Stimulated activated CD4-positive, alpha-beta T cell treated with anti-CD3 and anti-CD28 coated beads, Interleukin-4, amount 100 ng/mL, for 1 hour (primary cell): ENCODE measurements at places on chromosomes 4 and X.

DNA sequence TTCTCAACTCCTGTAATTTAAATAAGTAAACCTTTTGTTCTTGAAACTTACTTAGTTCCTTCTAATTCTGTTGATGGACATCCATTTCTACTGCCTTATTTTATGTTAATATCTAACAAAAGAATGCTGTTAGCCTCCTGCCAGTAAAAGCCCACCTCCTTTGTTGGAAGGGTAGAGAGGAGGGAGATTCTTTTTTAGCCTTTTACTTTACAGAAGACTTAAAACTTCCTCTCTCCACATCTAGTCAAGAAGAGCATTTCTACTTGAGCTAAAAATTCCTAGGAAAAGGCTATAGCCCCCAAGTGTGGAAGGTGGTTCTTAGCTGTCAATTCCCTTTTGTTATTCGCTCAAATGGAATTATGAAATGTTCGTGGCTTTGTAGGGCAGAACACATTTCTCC lies 118.7 kb downstream of the ZIC3 start:
- DNase-seq, result no peak

DNA sequence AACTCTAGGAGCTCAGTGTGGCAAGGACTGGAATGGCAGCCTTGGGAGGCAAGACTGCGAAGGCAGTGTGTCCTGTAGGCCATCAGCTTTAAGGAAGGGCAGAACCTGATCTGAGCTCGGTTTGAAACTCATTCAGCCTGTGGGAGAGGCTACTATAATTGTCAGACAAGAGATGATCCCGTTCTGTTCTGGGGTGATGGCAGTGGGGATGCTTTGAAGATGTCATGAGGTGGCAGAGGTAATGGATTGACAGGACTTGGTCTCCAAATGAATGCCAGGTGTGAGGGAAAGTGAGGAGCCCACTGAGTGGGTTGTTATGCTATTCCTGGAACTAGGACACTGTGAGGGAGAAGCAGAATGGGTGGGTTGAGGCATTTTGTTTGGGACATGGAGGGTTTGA lies 144.9 kb downstream of the PJA1 start:
- DNase-seq, result no peak

DNA sequence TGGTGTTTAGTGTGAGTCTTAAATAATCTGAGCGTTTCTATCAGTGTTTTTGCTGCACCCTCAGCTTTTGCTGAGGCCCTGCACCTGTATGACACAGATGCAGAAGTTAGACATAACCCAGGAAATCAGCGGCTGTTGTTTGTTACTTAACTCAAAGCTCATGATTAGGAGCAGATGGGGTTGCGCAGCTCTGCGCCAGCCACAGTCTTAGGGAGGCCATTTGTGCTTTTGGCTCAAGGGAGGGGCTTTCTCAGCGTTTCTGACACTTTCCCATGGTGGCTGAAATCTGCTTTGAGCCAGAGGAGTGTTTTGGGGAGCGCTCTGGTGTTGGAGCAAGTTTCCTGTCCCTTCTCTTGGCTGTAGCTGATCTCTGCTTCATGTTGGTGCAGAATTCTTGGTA lies 433.8 kb downstream of the NAF1 start:
- no peak for DNase-seq

DNA sequence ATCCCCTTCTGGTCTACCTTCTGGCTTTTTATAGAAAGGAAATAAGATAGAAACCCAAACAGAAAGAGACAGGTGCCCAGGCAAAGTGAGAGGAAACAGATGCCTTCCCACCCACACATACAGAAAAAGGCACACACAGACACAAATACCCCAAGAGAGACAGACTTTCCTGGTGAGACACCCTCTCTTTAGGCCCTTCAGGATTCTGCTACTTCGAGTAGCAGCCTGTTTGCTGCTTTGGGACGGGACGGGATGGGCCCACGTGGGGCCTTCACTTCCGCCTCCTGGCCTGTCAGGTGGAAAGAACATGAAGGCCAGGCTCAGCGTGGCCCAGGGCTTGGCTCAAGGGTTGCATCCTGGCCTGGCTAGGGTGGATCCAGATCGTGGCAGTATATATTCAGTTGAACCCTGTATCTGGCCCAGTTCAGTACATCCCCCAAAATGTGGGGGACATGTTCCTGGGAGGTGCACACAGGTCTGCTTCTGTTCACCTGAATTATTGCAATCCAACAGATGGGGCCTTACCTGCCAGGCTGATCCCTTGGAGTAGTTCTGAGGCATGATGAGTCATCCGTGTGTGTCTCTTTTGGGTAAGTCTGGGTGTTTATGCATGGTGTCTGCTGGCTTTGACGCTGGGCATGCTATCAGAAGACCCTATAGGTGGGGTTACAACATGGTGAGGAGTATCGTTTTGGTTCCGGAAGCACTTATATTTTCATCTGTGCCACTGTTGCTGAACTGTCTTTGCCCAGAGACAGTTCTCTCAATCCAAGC lies 2.4 kb downstream of the ZNF275 start:
- DNase-seq, result no peak

- no peak for DNase-seq
Measured at GRCh38 chr4:24742773-24743172, 52.6 kb upstream of the SOD3 start.

GRCh38 chr4:112128452-112128851 lies 16.8 kb upstream of the FAM241A start:
- no peak for DNase-seq

GRCh38 chr4:114193624-114194399 lies 214.4 kb upstream of the ARSJ start:
- DNase-seq, result no peak

DNA sequence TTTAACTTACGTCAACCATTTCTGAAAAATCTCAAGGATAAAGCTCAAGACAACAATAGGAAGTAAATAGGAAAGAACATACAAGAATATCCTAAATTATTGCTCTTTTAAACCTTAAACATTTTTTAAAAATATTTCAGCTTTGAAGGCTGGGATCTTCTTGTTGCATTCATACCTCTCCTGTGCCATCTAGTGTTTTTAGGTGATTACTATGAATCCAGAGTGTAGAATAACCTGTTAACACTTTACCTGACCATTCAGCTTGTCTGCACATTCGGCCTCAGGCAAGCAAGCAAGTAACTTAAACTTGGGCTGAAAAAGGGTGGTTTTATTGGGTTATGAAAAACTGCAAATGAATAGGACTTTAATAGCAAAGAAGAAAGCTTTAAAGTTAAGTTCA lies 507.8 kb upstream of the INTU start:
- DNase-seq, result no peak

GRCh38 chrX:121084903-121085611 lies 37.6 kb downstream of the GLUD2 start:
- DNase-seq, result no peak

GRCh38 chr4:71293705-71294104 lies 45.1 kb upstream of the SLC4A4 start:
- no peak for DNase-seq

GRCh38 chr4:181896614-181897013 lies 346.6 kb upstream of the TENM3 start:
- DNase-seq, result no peak

DNA sequence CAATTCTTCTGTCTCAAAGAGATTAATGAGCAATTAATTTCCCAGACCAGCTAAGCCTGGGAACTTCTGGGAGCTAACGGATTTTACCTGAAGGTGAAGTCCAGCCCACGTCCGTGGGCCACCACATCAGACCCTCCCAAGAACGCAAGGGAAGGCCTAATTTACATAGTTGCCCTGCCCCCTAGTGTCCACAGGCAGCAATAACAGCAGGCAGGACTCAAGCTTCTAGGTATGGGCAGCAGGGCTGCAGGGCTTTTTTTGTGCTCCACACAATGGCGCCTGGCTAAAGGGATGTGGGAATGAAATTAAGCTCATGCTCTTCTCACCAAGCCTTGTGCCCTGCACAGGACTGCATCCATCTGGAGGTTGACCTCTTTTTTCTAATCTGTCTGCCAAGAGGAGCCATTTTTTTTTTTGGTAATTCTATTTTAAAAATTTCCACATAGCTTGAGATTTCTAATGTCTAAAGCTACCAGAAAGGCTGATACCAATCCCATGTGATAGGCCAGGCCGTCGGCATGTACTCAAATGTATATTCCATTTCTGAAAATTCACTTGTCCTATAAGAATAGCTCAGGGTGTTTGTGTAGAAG lies 111.9 kb upstream of the TMEM164 start:
- peak; percentile 29 for DNase-seq

- no peak for DNase-seq
Measured at GRCh38 chrX:21735038-21735767, 22.7 kb downstream of the SMPX start.
